HT-29 (cell line): ENCODE measurements at places on chromosomes 1 and 21. TPM values are rescaled to one million over a fixed set of nuclear protein-coding genes. Genes with fewer than 3 reads are reported as not detected.

- no peak for DNase-seq
Observed at GRCh38 chr1:56484695-56485094, 94.7 kb downstream of the PLPP3 start.

DNA sequence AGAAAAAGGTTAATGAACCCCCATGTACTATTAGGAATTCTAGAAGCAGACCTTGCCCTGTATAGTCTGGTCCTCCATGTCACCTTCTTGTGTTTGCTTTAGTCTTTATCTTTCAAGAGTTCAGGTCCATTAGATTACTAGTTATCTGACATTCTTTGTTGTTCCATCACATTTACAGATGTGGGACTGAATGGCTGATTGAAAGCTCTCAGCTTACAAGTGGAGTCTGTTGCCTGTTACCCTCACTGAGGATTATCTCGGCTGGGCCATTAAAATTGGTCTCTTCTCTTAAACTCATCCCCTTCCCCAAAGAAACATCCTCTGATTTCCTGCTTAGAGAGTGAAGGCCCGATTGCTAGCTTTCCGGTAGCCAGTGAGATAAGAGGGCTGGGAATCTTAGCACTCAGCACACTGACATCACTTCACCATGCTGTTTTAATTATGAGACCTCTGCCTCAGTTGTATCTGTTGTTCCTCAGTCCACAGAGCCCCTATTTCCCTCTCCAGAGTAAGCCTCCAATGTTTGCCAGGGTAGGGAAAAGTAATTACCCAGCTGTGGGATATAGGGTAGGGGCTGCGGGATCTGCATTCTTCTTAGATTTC is 76.8 kb downstream of the LPGAT1 start:
- no peak for DNase-seq

- no peak for DNase-seq
Observed at GRCh38 chr1:220164116-220164515, 70.2 kb downstream of the IARS2 start.

DNA sequence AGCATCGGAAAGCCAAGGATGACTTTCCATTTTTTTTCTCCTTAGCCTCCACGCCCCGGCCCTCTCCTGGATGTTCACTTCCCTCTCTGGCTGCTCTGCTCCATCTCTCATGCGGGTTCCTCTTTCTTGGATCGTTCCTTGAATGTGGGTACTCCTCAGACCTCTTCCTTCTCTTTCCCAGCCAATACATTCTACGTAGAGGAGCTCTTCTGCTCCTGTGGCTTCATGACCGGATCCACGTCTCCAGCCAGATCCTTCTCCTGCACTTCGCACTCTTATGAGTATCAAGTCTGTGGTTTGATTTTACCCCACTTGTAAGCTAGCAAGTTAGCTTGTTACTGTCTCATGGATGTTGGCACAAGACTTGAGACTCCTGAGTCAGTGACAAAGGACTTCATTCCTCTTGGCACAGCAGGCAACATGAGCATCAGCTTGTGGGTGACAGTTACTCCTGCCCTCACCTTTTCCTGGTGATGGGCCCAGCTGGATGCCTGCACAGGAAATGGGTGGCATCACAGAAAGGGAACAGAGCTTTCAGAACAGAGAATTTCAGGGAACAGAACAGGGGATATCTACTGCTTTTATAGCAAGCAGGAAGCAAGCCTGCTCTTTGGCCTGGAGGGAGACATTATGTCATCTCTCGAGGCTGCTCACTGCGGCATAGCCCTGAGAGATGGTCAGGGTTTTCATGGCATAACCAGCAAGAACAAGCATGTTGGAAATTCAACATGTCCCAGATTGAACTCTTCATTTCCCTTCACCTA is 100.1 kb upstream of the KIF26B start:
- no peak for DNase-seq

DNA sequence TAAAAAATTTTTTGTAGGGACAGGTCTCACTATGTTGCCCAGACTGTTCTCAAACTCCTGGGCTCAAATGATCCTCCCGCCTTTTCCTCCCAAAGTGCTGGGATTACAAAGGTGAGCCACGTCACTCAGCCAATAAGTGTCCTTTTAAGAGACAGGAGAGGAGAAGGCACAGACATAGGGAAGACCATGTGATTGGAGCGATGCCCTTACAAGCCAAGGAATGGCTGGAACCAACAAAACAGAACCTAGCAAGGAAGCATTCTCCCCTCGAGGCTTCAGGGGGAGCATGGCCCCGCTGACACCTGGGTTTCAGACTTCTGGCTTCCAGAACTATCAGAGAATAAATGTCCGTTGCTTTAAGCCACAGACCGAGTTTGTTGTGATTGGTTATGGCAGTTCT is 37.0 kb downstream of the NDUFS5 start:
- no peak for DNase-seq

- DNase-seq, result no peak
Observed at GRCh38 chr1:61102041-61102440, 19.7 kb downstream of the NFIA start.

GRCh38 chr1:154729577-154729976 is 121.6 kb upstream of the ADAR start:
- DNase-seq, result no peak

DNA sequence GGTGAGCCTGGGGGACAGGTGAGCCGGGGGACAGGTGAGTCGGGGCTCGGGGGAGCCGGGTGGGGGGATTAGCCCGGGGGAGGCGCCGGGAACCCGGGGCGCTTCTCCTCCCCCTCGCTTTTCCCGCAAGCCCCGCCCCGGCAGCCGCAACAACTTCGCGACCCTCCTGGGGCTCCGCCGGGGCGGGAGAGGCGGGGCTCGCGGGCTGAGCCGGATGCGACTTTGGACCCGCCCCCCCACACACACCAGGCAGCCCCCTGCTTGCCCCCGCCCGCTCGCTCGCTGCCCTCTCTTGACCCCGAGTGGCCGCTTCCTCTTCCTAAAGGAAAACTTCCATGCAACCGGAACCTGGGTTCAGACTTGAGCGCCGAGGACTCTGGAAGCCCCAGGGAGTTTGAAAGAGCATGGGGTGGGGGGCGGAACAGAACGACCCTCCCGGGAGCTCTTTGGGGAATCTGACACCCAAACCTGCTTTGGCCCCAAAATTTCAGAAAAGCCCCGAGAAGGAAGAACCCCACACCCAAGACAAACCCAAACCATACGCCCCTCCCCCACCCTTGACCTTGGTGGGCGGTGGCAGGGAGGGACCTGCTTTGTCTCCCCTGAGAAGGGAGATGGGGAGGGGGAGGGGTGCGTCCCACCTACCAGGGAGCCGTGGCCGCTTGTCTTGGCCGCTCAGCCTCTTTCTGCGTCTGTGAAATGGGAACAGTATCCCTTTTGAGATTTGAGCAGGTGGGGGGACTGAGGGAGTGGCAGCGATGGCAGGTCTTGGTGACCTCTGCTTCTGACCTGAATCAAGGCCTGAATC is 550 bp downstream of the ARHGEF16 start:
- DNase-seq, result peak; percentile 73

GRCh38 chr1:245704341-245704740 is 549.6 kb downstream of the KIF26B start:
- no peak for DNase-seq

GRCh38 chr1:180248731-180249681 is 18.9 kb downstream of the LHX4 start:
- no peak for DNase-seq

DNA sequence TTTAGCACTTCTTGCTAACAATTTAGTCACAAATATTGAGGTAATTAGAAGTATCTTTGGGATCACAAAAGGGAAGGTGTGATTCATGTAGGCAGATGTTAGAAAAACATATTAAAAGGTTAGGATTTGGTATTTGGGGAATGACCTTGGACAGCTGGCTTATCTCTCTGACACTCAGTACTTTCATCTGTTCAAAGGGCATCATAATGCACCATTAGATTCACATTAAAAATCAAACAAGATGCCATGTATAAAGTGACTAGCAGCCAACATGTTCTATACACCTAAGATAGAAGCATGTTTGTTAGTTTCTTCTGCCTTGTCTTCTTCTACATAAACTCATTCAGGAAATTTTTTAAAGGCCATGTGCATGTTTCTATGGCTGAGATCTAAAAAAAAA is 56.5 kb upstream of the ESRRG start:
- no peak for DNase-seq

DNA sequence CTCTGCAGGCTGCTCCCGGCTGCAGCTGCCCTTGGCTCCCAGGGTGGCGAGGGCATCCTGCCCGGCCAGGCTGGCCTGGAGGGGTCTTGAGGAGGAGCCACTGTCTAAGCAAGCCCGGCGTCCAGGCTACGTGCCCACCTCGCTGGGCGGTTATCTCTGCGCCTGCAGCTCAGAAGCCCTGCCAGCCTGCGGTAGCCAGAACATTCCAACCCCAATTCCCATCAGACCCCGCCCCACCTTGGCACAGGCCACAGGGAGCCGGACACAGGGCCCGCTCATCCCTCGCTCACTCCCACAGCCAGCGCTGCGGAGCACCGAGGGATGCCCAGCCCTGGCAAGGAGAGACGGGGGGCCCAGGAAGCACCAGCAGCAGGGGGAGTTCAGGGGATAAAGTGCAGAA is 53.9 kb downstream of the MEGF6 start:
- DNase-seq, result no peak

DNA sequence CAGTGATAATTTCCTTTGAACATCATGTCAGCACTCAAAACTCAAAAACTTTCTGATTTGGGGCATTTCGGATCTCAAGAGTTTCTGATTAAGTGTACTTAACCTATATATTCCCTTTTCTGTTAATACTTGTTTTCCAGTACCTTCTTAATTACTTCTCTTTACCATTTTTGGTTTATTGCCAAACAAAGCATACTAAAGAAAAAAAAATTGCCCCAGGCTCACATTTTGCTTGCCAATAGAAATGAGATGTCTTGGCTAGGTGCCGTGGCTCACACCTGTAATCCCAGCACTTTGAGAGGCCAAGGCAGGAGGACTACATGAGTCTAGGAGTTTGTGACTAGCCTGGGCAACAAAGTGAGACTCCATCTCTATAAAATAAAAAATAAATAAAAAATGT is 4.8 kb downstream of the PSMD4 start:
- DNase-seq, result no peak

GRCh38 chr1:222464841-222465210 is 83.1 kb downstream of the HHIPL2 start:
- DNase-seq, result peak; percentile 82

- no peak for DNase-seq
Observed at GRCh38 chr1:53842347-53842746, 4.3 kb upstream of the NDC1 start.

DNA sequence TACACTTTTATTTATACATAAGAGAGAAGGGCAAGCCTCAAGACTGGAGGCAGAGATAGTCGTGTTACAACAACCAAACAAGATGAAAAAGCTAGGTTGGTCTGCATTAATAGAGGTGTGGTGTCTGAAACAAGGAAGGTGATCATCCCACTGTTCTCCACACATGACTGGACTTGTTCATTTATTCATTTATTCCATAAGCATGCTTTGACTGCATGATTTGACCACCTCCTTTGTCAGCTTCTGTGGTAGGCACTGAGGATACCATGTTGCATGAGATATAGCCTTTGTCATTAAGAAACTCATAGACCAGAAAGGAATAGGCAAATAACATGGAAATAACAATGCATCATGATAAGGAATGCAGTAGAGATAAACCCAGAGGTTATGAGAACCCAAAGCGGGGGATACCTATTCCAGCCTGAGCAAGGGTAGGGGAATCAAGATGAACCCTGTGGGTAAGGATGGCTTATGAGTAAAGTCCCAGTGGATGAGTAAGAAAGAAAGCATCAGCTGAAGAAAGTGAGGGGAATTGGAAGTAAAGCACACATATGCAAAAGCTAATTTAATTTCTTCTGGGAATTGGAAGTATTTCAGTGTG is 173.7 kb upstream of the FGGY start:
- DNase-seq, result no peak

DNA sequence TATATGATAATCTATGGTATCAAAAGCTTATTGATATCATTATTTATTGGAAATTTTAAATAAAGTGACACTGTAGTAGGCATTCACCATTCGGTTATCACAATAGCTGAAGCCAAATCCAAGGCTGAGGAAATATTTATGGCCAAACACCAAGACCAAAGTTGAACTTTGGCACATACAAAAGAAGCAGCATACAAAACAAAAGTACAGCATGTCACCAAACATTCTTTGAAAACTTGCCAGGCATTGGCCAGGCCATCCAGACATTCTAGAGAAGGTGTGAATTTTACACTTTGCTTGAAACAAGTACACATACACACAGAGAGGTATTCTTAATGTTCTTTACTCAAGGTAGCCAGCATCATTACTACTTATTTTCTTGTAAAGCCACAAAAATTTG is 544.4 kb upstream of the CXADR start:
- DNase-seq, result no peak

DNA sequence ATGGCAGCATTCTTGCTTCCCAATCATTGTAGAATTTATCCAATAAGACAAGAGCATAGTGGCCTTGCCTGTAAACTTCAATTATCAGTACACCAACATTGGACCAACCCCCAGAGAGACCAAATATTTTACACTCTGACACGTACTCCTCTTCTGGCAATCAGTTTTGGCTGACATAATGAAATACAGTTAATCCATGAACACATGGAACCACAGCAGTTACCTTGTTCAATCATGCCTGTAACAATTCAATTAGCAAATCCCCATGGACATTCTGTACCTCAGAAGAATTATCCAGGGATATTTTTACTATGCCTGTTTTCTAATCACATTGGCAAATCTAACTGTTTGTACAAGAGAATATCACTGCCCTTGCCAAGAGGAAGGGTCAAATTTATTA is 2162.0 kb downstream of the MRPL39 start:
- DNase-seq, result no peak

- DNase-seq, result peak; percentile 38
Observed at GRCh38 chr1:79323239-79324025, 316.9 kb upstream of the ADGRL4 start.

DNA sequence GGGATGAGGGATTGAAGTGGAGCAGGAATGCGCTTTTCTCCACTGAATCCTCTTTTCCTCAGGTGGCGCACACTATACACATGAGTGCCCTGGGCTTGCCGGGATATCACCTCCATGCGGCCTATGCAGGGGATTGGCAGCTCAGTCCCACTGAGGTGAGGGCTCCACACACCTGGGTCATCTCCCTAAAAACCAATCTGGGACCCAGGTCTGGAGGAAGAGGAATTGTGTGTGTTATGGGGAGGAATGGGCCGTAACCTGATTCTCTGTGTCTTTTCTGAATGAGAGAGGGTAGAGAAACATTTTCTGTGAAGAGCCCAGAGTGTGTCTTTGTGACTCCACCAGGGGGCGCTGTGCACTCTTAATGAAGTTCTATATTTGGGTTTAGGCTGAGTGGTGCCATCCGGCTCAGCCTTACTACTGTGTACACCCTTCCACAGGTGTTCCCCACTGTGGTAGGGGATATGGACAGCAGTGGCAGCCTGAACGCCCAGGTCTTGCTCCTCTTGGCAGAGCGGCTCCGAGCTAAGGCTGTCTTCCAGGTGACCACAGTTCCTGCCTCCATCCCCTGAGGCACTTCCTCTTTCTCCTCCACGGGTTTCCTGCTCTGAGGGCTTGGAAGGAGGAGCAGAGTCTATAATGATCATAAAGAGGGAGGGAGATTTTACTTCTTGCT is 1.5 kb downstream of the TOMM40L start:
- DNase-seq, result peak; percentile 82

GRCh38 chr21:14675774-14676530 is 129.8 kb upstream of the SAMSN1 start:
- DNase-seq, result no peak

KCNJ15 gene
- not detected in 2 replicates for total RNA-seq

ARHGEF19 gene
- total RNA-seq, result 15.8 and 15.9 TPM in 2 replicates

SLAMF1 gene
- not detected in 2 replicates for total RNA-seq

GATAD2B gene
- 4.2 and 5.1 TPM in 2 replicates for total RNA-seq

KPRP gene
- not detected in 2 replicates for total RNA-seq

C8A gene
- not detected in 2 replicates for total RNA-seq

CFHR1 gene
- total RNA-seq, result not detected in 2 replicates

CRYBG2 gene
- total RNA-seq, result 32.7 and 49.4 TPM in 2 replicates
